ENCODE measurements at places on chromosomes 16 and 17. TPM values are rescaled to one million over a fixed set of nuclear protein-coding genes. Genes with fewer than 3 reads are reported as not detected.

DNA sequence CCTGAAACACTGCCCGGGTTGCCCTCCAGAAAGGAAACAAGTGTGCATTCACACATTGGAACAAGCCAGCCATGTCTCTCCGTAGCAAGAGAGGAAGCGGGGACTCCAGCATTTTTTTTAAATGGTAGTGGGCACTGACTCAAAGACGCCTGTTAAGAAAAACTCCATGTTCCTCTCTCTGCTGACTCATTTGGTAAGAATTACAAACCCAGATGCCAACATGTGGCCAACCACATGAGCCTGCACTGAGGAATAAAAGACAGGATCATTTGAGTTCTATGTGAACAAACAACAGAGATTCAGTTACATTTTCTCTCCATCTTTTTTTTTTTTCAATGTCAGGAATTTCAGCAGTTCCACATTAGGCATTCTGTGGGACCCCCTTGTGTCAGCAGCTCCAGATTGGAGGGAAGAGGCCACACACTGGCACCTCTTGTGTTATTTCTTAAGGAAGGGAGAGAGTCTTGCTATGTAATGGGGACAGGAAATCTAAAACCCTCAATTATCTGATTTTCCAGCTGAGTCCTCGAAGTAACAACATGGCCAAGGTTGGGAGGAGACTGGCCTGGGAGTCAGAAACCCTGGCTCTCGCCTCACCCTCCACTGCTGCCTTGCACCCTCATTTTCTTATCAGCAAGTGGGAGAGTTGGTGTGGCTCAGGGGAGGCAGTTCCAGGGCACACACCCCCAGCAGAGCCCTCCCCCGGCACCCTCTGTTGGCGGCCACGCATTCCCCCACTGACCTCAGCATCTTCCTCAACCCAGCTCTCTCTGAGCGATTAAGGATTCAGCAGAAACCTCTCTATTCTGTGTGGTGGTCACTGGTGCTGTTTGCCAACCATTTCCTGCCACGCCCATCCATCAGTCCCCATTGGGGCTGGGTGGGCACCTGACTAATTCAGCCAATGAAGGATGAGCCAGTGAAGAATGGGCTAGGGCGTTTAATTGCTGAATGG lies 173.0 kb downstream of the FOXL1 start:
- H3K4me3 ChIP-seq, result no peak overlapping the region
- peaks cover 37% of the 10 kb centered on the region for H3K27me3 ChIP-seq
- DNase-seq, result no peak
- H3K27ac ChIP-seq, result no peak overlapping the region
- no peaks in the 10 kb centered on the region for H3K4me1 ChIP-seq
- H3K36me3 ChIP-seq, result no peaks in the 10 kb centered on the region

GRCh38 chr17:60630352-60630751 lies 30.4 kb downstream of the PPM1D start:
- no peak for DNase-seq
- H3K4me3 ChIP-seq, result no peak overlapping the region
- H3K4me1 ChIP-seq, result peaks cover 6% of the 10 kb centered on the region
- H3K27ac ChIP-seq, result peak overlapping the region; percentile 53
- peaks cover 4% of the 10 kb centered on the region for H3K36me3 ChIP-seq

- no peak overlapping the region for H3K27ac ChIP-seq
- H3K27me3 ChIP-seq, result peaks cover 10% of the 10 kb centered on the region
- no peak overlapping the region for H3K4me3 ChIP-seq
- no peak for DNase-seq
Observed at GRCh38 chr17:32288615-32289014, 23.0 kb downstream of the RHBDL3 start.

GRCh38 chr17:41125064-41125463 lies 1.1 kb upstream of the KRTAP4-12 start:
- no peak for DNase-seq
- no peaks in the 10 kb centered on the region for H3K27me3 ChIP-seq
- no peaks in the 10 kb centered on the region for H3K36me3 ChIP-seq
- peak overlapping the region; percentile 66 for H3K27ac ChIP-seq

DNA sequence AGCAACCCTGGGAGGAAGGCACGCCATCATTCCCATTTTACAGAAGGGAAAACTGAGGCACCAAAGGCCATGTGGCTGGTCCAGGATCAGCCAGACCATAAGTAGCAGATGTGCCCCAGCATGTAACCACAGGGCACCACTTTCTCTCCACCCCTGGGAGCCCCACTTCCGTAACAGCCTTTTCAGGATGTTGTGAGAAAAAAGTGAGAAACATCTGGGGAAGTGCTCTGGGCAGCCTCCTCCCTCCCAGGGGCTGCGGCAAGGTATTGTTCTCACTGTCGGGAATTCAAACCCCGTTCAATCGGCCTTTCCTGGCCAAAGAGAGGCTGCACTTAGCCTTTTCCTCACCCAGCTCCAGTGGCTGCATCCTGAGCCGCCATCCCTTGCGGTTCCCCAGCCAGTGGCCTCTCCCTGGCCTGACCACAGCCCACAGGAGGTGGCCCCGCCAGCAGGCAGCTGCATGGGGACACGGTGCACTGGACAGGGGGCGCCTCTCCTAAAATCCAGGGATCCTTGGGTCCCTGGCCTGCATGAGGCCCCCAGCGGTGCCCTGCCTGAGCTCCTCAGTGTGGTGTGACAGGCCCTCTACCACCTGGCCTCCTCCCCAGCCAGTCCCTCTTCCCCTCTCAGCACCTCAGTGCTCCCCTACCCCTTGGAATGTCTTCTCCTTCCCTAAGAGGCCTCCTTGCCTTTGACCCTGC lies 5.7 kb upstream of the CDH5 start:
- peaks cover 79% of the 10 kb centered on the region for H3K27me3 ChIP-seq
- no peak for DNase-seq
- peak overlapping the region; percentile 39 for H3K27ac ChIP-seq
- no peak overlapping the region for H3K4me3 ChIP-seq
- peaks cover 14% of the 10 kb centered on the region for H3K4me1 ChIP-seq

DNA sequence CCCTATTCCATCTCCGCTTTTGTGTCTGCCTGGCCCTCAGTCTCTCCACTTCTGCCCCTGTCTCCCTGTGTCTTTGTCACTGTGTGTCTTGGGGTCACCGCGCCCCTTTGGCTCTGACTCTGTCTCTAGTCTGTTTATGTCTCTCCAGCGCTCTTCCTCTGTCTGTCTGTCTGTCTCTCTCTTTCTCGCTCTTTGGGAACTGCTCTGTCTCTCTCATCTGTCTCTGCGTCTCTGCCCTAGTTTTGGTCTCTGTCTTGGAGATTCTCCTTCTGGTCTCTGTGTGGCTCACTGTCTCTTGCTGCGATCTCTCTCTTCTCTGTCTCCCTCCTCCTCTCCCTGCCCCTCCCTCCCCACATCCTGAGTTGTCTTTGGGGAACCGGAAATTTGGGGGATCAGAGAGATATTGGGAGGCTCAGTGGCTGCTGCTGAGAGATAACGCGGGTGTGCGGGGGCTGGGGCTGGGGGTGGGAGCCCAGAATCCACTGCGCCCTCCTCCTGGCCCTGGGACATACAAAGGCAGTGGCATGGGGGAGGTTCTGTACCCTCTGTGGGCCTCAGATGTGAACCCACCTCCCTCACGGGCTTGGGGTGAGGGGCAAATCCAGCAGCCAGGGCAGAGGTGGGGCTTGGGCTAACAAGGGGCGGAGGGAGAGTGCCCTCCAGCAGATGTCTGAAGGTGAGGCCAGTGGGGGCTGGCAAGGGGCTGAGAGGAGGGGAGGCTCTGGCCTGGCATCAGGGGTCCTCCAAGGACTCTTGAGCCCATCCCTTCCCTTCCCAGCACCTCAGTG lies 24.4 kb downstream of the LAT start:
- DNase-seq, result no peak
- H3K4me3 ChIP-seq, result peak overlapping the region; percentile 78

- H3K4me3 ChIP-seq, result peak within 1 kb of the TSS; percentile 50
- H3K27me3 ChIP-seq, result peaks cover 64% of the 10 kb centered on the region
- peak; percentile 32 for DNase-seq
- H3K27ac ChIP-seq, result no peak within 1 kb of the TSS
- peaks cover 2% of the 10 kb centered on the region for H3K36me3 ChIP-seq
Observed at GRCh38 chr16:86566601-86566965, at the start of gene FOXC2. Gene FOXC2, plus strand, starts transcription at chr16:86566829. Its CDS starts 507 bp downstream, at chr16:86567336.

- no peaks in the 10 kb centered on the region for H3K36me3 ChIP-seq
- no peak overlapping the region for H3K27ac ChIP-seq
- no peaks in the 10 kb centered on the region for H3K4me1 ChIP-seq
- H3K4me3 ChIP-seq, result no peak overlapping the region
Observed at GRCh38 chr16:35196313-35196712, 1736.9 kb downstream of the TP53TG3F start.

DNA sequence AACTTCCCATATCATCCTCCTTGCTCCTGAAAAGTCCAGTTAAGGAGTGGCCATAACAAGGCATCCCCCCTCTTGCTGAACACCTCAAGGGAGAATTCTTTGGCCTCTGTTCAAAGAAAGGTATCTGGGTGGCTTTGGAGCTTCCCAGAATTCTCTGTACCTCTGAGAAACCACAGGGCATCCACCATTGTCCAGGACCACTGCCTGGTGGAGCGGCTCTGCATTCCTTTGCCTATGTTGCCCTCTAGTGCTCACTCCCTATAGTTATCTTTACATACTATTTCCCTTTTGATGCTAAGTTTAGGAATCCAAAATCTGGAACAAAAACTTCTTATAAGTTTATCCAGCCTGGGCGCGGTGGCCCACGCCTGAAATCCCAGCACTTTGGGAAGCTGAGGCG lies 30.3 kb downstream of the CHD9NB start:
- DNase-seq, result no peak
- no peak overlapping the region for H3K27ac ChIP-seq
- H3K4me3 ChIP-seq, result no peak overlapping the region
- no peaks in the 10 kb centered on the region for H3K4me1 ChIP-seq
- peaks cover 26% of the 10 kb centered on the region for H3K27me3 ChIP-seq

DNA sequence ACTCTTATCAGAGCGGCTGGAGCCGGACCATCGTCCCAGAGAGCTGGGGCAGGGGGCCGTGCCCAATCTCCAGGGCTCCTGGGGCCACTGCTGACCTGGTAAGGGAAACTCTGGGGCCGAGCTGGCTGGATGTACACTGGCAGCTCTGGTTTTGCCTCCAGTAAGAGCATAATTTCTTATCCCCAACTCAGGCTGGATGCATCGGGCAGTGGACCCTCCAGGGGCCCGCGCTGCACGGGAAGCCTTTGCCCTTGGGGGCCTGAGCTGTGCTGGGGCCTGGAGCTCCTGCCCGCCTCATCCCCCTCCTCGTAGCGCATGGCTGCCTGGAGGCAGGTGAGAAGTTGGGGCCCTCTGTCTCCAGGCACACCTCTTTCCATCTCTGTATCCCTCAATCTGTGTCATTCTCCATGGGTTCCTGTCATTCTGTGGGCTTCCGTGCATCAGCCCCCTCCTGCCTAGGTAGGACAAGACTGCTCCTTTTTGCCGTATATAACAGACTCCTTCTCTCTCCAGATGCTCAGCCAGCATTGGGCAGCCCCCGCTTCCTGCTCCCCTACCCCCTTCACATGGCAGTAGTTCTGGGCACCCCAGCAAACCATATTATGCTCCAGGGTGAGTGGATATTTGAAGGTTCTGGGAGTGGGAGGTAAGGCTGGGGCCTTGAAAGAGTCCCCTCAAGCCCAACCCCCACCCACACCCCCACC lies 9.4 kb upstream of the TMEM88 start:
- H3K27ac ChIP-seq, result peak overlapping the region; percentile 100
- peaks cover 9% of the 10 kb centered on the region for H3K36me3 ChIP-seq
- peaks cover 41% of the 10 kb centered on the region for H3K4me1 ChIP-seq
- no peak for DNase-seq

- DNase-seq, result no peak
- no peaks in the 10 kb centered on the region for H3K36me3 ChIP-seq
- no peaks in the 10 kb centered on the region for H3K4me1 ChIP-seq
- peaks cover 7% of the 10 kb centered on the region for H3K27me3 ChIP-seq
Observed at GRCh38 chr16:80231121-80231520, 309.7 kb upstream of the DYNLRB2 start.

DNA sequence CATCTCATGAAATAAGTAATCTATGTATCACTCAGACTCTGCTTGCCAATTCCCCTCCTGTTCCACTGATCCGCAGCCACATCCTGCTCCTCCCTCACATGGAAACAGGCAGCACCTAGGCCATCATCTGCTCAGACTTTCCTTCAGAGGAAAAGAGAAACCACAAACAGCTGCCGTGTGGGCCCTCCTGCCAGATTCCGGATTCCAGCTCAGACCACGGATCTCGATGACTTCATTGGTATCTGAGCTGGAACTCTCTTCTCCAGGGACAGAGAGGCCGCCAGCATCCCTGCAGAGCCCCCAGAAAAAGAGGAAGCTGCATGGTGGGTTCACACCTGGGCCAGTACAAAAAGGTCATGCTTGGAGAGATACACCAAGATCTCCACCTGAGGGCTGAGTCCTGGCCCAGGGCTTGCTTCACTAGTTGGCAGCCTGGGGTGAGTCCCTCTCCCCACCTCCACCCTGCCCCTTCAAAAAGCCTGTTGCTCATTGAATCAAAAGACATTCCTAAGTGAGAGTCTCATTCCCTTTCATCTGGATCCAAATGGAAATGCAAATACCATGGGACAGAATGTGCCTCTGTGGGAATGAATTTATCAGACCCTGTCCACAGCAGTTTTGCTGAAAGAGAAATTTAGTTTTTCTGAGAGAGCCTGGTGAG lies 47.2 kb downstream of the HOXB1 start:
- no peaks in the 10 kb centered on the region for H3K36me3 ChIP-seq
- H3K4me1 ChIP-seq, result peaks cover 11% of the 10 kb centered on the region
- no peak overlapping the region for H3K27ac ChIP-seq
- no peak for DNase-seq

DNA sequence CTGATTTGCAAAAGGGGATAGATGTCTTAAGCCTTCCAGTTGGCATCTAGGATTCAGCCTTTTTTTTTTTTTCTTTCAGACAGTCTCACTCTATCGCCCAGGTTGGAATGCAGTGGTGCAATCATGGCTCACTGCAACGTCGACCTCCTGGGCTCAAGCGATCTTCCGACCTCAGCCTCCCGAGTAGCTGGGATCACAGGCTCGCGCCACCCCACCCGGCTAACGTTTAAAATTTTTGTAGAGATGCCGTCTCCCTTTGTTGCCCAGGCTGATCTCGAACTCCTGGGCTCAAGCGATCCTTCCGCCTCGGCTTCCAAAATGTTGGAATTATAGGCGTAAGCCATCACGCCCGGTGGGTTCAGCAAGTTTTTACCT lies 571 bp upstream of the CCP110 start:
- peaks cover 3% of the 10 kb centered on the region for H3K36me3 ChIP-seq
- peak overlapping the region; percentile 98 for H3K27ac ChIP-seq
- no peaks in the 10 kb centered on the region for H3K27me3 ChIP-seq
- H3K4me1 ChIP-seq, result peaks cover 48% of the 10 kb centered on the region

SEC14L1 gene
- 140 TPM for total RNA-seq

CEP112 gene
- total RNA-seq, result 4.3 TPM

EPOP gene
- total RNA-seq, result 1.1 TPM

KRTAP3-2 gene
- total RNA-seq, result not detected
